ENCODE measurements at places on chromosomes 16 and 17.

- DNase-seq = no peak
Measured at GRCh38 chr16:22661161-22661647, 150.5 kb downstream of the NPIPB5 start.

GRCh38 chr17:43524945-43525575 lies 21.1 kb downstream of the ETV4 start:
- DNase-seq = no peak

DNA sequence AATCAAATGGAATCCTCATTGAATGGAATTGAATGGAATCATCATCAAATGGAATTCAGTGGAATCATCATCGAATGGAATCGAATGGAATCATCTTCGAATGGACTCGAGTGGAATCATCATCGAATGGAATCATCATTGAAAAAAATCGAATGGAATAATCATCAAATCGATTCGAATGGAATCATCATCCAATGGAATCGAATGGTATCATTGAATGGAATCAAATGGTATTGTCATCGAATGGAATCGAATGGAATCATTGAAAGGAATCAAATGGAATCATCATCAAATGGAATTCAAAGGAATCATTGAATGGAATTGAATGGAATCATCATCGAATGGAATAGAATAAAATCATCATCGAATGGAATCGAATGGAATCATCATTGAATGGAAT lies 619.3 kb downstream of the TP53TG3F start:
- DNase-seq = no peak

DNA sequence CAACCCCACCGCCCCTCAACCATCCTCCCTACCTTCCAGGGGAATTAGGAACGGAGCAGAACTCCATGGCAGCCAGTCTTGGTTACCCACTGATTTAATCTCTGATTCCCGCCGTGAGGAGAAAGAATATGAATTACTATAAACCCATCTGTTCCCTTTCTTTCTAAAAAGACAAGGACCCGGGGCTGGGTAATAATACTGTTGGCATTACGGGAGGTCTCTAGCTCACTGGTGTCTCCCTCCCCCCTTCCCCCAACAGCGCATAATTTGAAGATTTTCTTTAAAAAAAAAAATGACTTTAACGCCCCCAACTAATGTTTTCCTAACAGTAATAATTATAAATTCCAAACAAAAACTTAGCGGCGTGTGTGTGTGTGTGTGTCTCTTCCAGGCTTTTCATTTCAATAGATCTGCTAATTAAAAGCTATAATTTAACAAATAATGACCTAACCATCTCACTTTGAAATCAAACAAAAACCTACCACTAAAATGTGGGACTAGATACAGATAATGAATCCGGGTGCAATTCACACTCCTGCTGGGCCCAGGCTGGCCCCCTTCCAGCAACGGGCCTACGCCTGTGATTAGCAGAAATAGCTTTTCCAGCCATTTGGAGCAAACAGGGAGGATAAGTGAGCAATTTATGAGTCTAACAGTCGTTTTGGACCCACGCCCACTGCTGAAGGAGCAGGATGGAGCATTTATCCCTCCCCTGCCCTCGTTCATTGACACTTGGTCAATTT lies 18.2 kb upstream of the BHLHA9 start:
- DNase-seq = no peak

GRCh38 chr17:35773129-35773528 lies 12.4 kb downstream of the C17orf50 start:
- DNase-seq = no peak

GRCh38 chr17:29613352-29613837 lies 9.3 kb downstream of the CORO6 start:
- DNase-seq = peak; percentile 70

- DNase-seq = no peak
Measured at GRCh38 chr17:31296142-31296541, 897 bp downstream of the OMG start.

DNA sequence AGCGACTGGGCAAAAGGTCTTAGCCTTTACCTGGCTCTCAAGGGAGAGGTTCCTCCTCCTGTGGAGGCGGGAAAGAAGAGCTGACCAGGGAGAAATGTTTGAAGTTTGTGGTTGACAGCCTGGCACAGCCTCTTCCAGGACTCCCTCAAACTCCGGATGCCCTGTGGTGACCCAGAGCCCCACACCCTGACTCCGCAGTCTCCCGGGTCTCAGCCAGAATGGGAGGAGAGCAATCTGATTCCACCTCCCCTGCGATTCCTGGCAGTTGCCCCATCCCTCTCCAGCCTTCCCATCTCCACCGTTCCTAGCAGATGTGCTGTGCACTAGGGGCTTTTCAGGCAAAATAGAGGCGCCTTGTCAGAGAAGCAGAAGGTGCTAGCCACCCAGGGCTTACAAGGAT lies 5.5 kb upstream of the DNAI2 start:
- DNase-seq = no peak

DNA sequence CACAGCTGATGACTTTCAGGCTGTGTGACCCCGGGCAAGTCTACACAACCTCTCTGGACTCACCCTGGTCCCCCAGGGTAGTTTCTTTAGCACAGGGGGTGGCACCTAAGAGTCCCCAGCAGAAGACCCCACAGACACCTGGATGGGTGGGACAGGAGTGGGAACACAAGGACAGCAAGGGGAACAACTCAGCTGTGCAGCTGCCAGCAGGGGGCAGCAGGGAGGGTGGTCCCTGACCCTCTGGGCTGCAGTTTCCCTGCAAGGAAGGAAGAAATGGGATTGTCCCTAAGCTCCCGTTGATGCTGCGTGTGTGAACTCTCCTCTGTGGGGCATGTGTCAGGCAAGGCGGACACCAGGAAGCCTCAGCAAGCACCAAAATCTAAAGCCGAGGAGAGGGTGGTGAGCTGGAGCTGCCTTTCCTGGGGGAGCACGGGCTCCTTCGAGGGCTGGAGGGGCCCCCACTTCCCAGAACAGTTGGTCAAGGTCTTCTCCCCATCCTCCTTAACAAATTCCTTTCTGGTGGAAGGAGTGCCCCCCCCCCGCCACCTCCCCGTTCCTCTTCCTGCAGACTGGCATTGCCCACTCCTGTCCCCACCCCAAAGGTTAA lies 24.1 kb upstream of the CDH5 start:
- DNase-seq = no peak

- no peak for DNase-seq
Measured at GRCh38 chr16:29011851-29012250, 27.0 kb downstream of the LAT start.

- DNase-seq = no peak
Measured at GRCh38 chr17:2146132-2146871, 91.4 kb downstream of the HIC1 start.

- no peak for DNase-seq
Measured at GRCh38 chr16:56120447-56121155, 70.7 kb upstream of the GNAO1 start.

DNA sequence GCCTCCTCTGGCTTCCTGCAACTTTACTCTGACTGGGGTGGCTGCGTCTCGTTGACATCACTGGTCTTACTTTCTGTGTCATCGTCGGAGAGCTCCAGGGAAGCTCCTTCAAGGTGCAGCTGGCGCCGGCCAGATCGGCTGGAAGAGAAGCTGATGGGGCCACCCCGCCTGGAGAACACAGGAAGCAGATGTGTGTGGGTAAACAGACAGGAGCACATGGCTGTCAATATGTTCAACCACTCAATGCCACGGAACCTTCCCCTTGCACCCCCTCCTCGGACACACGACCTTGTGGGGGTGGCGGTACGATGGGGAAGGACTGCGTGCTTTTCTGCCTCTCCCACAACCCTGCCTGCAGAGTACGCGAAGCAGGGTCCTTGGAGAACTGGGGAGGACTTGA lies 40.1 kb downstream of the NDEL1 start:
- no peak for DNase-seq

DNA sequence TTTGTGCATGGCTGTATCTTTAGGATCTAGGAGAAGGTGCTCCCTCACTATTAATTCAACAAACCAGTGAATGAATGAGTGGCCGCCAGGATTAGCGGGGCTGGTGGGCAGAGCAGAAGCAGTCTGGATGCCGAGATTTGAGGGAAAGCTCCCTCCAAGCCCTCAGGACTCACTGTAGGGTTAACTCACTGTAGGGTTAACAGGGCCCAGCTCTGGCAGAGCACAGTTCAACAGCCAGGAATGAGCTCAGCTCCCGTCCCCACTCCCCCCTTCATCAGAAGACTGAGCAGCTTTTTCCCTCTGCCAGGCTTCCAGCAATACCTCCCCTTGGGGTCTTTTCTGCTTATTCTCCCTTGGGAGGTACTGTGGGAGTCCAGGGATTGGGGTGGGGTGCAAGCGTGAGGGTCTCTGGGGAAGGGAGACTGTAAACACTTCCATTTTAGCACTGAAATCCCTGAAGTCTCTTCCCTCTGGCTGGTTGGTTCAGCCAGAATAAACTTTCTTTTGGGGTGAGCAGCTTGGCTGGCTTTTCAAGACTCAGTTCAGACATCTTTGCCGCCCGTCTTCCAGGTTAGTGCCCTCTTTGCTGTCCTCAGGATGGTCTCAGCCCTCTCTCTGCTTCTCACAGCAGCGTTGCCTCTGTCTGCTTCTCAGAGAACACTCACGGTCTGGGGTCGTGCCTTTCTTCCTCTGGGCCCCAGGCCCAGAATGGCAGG lies 53.7 kb upstream of the WSB1 start:
- no peak for DNase-seq

- no peak for DNase-seq
Measured at GRCh38 chr17:38353086-38353604, 1.5 kb downstream of the SOCS7 start.

DNA sequence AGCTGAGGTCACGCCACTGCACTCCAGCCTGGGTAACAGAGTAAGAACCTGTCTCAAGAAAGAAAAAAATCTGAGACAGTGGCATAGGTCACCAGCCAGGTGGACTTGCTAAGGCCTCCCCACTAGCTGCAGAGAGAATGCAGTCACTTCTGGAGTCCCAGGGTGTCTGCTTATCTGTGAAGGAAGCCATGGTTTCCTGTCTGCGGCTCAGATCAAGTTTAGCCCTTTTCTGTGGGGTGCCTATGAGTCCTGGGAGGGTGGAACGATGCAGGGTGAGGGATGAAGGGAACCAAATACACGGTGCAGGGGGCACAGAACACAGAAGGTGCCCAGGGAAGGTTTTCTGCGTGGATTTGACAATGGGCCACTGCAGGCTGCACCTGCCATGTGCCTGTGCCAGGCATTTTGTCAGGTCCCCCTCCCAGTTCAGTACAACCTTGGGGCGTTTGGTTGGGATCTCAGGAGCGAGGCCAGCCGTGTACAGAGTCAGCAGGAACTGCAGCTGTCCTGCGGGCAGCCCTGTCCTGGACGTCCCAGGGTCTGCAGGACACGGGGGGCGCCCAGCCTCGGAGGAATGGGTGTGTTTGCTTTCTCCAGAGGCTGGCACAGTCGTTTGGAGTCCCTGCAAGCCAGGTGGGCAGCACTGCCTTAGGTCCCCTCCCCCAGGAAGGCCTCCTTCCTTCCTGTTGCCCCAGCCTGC lies 41.8 kb downstream of the RAB11FIP4 start:
- no peak for DNase-seq

DNA sequence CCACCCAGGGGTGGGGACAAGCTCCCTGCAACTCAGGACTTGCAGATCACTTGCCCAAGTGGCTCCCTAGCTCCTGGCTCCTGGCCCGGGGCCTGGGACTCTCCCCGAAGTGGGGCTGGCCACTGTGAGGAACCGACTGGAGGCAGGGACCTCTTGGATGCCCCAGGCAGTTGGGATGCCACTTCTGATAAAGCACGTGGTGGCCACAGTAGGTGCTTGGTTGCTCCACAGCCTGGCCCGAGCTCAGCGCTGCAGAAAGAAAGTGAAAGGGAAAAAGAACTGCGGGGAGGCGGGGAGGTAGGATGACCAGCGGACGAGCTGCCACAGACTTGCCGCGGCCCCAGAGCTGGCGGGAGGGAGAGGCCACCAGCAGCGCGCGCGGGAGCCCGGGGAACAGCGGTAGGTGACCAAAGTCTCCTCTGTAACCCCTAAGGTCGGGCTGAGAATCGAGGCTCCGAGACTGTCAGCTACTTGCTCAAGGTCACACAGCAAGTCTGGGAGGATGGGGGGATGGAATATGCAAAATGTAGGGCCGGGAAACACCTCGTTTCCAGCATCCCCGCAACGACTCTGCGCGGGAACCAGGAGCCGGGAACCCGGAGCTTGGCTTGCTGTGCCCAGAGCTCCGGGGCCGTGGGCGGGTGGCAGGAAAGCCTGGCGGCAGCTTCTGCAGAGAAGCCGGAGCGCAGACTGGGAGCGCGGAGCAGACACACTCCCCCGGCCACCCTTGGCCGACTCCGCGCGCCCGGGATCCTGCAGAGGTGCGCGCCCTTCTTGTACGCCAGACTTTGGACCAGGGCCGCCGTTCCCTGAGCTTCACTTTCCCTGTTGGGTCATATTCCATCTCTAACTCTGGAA lies 1.9 kb downstream of the CIITA start:
- no peak for DNase-seq

DNA sequence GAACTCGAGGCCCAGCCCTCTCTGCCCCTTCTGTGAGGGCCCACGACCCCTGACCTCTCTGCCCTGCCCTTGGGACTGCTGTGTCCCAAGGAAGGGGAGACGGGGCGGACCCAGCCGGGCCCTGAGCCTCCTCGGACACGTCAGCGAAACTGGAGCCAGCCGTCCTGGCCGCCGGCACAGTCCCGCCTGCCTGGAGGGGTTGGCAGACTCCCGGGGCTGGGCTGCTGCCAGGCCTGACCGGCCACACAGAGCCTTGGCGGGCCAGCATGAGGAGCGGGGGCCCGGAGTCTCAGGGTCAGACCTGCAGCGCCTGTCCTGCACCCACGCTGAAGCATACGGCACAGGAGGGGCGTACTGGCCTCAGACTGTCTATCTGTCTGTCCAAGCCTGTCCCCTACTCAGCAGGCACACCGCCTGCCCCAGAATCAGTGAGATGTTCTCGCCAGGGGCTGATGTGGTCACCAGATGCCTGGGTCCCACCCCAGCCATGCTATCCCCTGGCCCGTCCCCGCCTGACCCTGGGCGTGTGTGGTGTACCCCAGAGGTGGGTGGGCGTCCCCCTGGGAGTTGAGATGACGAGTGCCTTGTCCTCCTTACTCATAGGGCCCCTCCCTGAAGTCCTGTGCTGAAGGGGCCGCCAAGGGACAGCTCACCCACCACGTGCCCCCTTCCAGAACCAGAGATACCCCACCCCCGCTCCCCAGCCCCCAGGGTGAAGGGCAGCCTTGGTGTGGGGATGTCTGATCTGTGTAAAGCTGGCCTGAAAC lies 4.7 kb downstream of the VASN start:
- DNase-seq = peak; percentile 78

DNA sequence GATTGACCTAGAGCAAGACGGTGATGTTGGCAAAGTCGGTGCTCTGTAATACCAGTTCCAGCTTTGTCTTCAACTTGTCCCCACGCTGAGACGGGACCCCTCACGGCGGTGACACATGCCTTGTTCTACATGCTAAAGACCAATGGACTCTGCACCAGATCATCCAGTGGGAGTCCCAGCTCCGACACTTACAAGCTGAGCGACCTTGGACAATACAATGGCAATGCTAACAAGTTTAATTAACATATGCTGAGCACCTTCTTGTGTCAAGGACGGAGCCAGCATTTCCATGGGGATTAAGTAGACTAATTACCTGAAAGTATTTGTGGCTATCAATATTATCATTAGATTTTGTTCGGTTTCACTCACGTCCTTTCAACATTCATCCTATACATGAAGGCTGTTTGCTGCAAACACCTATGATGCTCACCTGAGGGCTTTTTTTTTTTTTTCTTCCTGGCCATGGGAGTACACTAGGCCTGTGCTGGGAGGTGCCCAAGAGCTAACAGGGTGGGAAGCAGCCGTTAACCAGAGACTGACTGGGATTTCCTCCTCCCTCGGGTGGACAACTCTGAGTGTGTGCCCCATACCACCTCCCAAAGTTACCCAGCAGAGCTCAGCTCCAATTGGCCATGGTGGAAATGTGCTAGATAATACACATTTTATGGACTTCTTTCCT lies 308.6 kb upstream of the ZFHX3 start:
- no peak for DNase-seq

GRCh38 chr17:39244600-39245570 lies 19.1 kb upstream of the STAC2 start:
- DNase-seq = peak; percentile 61
